ENCODE measurements at places on chromosomes 5 and 9.

- H3K27ac ChIP-seq = no peak overlapping the region
- no peak for DNase-seq
- no peaks in the 10 kb centered on the region for H3K36me3 ChIP-seq
- H3K27me3 ChIP-seq = no peaks in the 10 kb centered on the region
- H3K4me1 ChIP-seq = peaks cover 9% of the 10 kb centered on the region
Observed at GRCh38 chr9:127835991-127836516, 18.4 kb downstream of the ENG start.

- peaks cover 20% of the 10 kb centered on the region for H3K4me1 ChIP-seq
- DNase-seq = no peak
- no peaks in the 10 kb centered on the region for H3K27me3 ChIP-seq
- H3K4me3 ChIP-seq = no peak overlapping the region
- no peak overlapping the region for H3K27ac ChIP-seq
- H3K36me3 ChIP-seq = no peaks in the 10 kb centered on the region
Observed at GRCh38 chr5:139177809-139178588, 20.2 kb downstream of the SIL1 start.

DNA sequence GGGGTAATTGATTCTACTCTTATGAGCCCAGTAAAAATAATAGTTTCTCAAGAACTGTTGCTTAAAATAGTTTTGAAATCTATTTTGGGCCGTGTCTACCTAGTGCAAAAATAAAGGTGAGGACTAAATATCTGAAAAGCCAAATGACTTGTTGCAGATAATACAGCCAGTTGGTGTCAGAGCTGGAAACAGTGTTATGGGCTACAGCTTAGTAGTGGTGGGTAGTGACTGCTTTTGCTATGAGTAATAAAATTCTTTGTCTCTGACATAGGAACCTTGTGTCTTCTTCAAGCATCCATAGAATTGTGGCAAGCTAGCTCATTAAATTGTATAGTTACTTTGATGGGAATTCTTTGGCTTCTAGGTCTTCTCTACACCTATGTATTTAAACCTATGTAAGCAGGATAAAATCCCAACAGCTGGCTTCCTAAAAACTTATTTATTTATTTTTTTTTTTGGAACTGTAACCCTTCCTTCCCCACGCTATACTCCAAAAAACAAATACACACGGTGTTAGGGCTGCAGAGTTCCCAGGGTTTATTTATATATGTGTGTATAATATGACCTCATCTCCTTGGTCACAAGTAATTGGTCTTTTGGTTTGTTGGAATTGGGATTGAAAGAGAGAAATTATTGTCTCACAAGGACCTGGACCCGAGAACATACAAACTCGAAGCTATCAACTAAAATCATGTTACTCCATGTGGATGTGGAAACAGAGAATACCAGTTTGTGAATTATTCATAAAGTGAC lies 138.0 kb downstream of the NUDT12 start:
- no peaks in the 10 kb centered on the region for H3K36me3 ChIP-seq
- H3K4me3 ChIP-seq = no peak overlapping the region
- no peak overlapping the region for H3K27ac ChIP-seq
- DNase-seq = no peak
- no peaks in the 10 kb centered on the region for H3K4me1 ChIP-seq

DNA sequence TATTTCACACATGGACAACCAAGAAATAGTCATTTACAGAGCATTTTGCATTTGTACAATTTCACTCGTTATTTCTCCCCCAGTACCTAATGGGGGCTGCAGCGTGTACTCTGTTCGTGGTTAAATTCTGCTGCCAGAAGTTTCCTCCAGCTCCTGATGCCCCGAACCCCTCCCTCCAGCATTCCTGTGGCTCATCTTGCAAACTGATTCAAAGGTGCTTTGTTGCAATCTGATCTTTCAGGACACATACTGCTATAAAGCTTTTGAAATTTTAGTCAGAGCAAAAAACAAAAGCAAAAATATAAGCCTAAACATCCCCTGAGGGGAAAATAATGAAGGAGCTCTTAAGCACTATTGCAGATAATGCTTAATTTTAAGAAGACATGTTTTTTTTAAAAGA lies 27.7 kb downstream of the UBLCP1 start:
- no peak overlapping the region for H3K4me3 ChIP-seq
- peaks cover 6% of the 10 kb centered on the region for H3K4me1 ChIP-seq
- H3K36me3 ChIP-seq = peaks cover 6% of the 10 kb centered on the region
- no peak overlapping the region for H3K27ac ChIP-seq
- no peaks in the 10 kb centered on the region for H3K27me3 ChIP-seq

GRCh38 chr9:71886015-71886414 lies 25.0 kb downstream of the ABHD17B start:
- H3K27me3 ChIP-seq = no peaks in the 10 kb centered on the region
- DNase-seq = no peak
- H3K27ac ChIP-seq = no peak overlapping the region
- no peak overlapping the region for H3K4me3 ChIP-seq

- H3K4me3 ChIP-seq = no peak overlapping the region
- no peaks in the 10 kb centered on the region for H3K27me3 ChIP-seq
- peaks cover 37% of the 10 kb centered on the region for H3K4me1 ChIP-seq
- H3K36me3 ChIP-seq = no peaks in the 10 kb centered on the region
- peak; percentile 60 for DNase-seq
- H3K27ac ChIP-seq = no peak overlapping the region
Observed at GRCh38 chr5:146706321-146706972, 172.1 kb downstream of the PPP2R2B start.

GRCh38 chr5:137078171-137078665 lies 420.9 kb downstream of the SPOCK1 start:
- peak; percentile 79 for DNase-seq
- H3K4me3 ChIP-seq = no peak overlapping the region
- H3K27ac ChIP-seq = no peak overlapping the region
- peaks cover 4% of the 10 kb centered on the region for H3K4me1 ChIP-seq
- H3K36me3 ChIP-seq = no peaks in the 10 kb centered on the region
- H3K27me3 ChIP-seq = no peaks in the 10 kb centered on the region

GRCh38 chr5:73974871-73975360 lies 348.9 kb downstream of the ARHGEF28 start:
- DNase-seq = no peak
- H3K4me3 ChIP-seq = no peak overlapping the region
- no peaks in the 10 kb centered on the region for H3K27me3 ChIP-seq
- no peaks in the 10 kb centered on the region for H3K4me1 ChIP-seq

- H3K4me1 ChIP-seq = peaks cover 19% of the 10 kb centered on the region
- no peaks in the 10 kb centered on the region for H3K27me3 ChIP-seq
- H3K36me3 ChIP-seq = no peaks in the 10 kb centered on the region
- H3K27ac ChIP-seq = peak overlapping the region; percentile 61
- no peak for DNase-seq
Observed at GRCh38 chr9:16145196-16145950, 592.5 kb downstream of the CCDC171 start.

- H3K27me3 ChIP-seq = no peaks in the 10 kb centered on the region
- peaks cover 17% of the 10 kb centered on the region for H3K4me1 ChIP-seq
- peak overlapping the region; percentile 94 for H3K27ac ChIP-seq
Observed at GRCh38 chr5:56319526-56320181, 86.5 kb upstream of the ANKRD55 start.

GRCh38 chr9:132055756-132056155 lies 23.9 kb downstream of the MED27 start:
- H3K36me3 ChIP-seq = no peaks in the 10 kb centered on the region
- H3K27me3 ChIP-seq = no peaks in the 10 kb centered on the region
- no peak overlapping the region for H3K4me3 ChIP-seq
- no peak for DNase-seq
- no peak overlapping the region for H3K27ac ChIP-seq

GRCh38 chr9:19998823-19999455 lies 210.1 kb upstream of the SLC24A2 start:
- peaks cover 25% of the 10 kb centered on the region for H3K4me1 ChIP-seq
- H3K4me3 ChIP-seq = no peak overlapping the region
- no peaks in the 10 kb centered on the region for H3K36me3 ChIP-seq
- DNase-seq = no peak

GRCh38 chr9:115653171-115653606 lies 500.4 kb upstream of the PAPPA start:
- no peak overlapping the region for H3K4me3 ChIP-seq
- no peaks in the 10 kb centered on the region for H3K27me3 ChIP-seq
- no peak for DNase-seq
- no peaks in the 10 kb centered on the region for H3K36me3 ChIP-seq
- H3K4me1 ChIP-seq = peaks cover 3% of the 10 kb centered on the region

- H3K4me3 ChIP-seq = peak within 1 kb of the TSS; percentile 42
- H3K4me1 ChIP-seq = no peaks in the 10 kb centered on the region
- no peaks in the 10 kb centered on the region for H3K27me3 ChIP-seq
- H3K27ac ChIP-seq = no peak within 1 kb of the TSS
Observed at GRCh38 chr5:120463991-120464626, at the start of gene PRR16. PRR16 (plus strand) TSS chr5:120464300.

GRCh38 chr9:128438343-128439109 lies 17.3 kb upstream of the ODF2 start:
- H3K27me3 ChIP-seq = no peaks in the 10 kb centered on the region
- no peak overlapping the region for H3K27ac ChIP-seq
- H3K4me3 ChIP-seq = no peak overlapping the region
- no peaks in the 10 kb centered on the region for H3K4me1 ChIP-seq
- H3K36me3 ChIP-seq = no peaks in the 10 kb centered on the region

DNA sequence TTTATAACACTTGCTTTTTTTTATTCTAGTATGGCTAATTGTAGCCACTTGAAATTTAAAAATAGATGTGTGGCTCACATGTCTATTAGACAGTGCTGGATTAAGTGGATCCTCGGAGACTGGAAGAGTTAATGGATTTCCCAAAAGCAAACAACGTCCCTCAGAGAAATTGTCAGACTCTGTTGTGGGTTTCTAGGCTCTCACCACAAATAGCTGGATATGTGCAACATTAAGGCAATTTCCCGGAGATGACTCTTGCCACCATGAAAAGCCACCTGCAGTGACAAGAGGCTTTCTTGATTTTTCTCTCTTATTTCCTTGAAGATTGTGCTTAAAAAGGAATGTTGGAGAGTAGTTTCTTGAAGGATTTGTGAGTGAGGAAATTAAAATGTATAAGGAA lies 43.2 kb downstream of the TMEM167A start:
- no peaks in the 10 kb centered on the region for H3K27me3 ChIP-seq
- H3K27ac ChIP-seq = no peak overlapping the region
- DNase-seq = no peak
- no peaks in the 10 kb centered on the region for H3K36me3 ChIP-seq
- H3K4me1 ChIP-seq = no peaks in the 10 kb centered on the region

DNA sequence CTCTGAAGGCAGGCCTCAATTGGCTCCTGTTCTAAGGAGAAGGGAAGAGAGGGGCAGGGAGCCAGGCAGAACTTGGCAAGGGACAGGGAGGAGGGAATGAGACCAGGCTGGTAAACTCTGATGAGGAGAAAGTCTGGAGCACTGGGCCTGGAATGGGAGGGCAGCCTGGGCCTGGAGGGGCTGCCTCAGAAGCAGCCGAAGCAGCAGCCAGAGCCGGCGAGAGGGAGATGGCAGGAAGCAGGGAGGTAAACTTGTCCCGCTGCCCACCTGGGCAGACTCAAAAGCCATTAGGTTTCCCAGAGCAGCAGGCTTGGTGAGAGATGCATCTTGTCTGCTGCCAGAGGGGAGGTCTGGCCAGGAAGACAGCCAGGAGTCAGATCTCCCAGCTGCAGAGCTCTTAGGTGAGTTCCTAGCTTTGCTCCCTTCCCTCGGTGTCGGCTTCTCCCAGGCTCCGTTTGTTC lies 37.0 kb upstream of the CRB2 start:
- H3K4me1 ChIP-seq = no peaks in the 10 kb centered on the region
- H3K4me3 ChIP-seq = no peak overlapping the region
- H3K36me3 ChIP-seq = no peaks in the 10 kb centered on the region
- no peak overlapping the region for H3K27ac ChIP-seq
- DNase-seq = no peak

DNA sequence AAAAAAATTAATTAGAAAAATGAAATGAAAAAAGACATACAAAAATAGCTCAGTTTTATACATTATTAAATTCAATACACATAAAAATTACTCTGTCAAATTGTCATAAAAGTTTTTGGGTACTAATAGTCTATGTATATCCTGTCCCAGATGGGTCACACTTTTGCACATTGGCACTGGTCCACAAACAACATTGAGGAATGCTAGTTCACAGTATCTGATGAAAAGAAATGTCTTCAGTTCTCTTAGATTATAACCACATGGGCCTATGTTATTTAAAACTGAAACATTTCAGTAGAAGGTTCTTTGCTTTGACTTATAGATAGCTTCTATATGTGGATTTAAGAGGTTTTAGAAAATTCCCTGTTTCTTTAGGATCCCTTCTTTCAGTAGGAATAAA lies 39.8 kb downstream of the LNPEP start:
- H3K4me3 ChIP-seq = no peak overlapping the region
- no peaks in the 10 kb centered on the region for H3K4me1 ChIP-seq
- no peak for DNase-seq
- no peak overlapping the region for H3K27ac ChIP-seq

DNA sequence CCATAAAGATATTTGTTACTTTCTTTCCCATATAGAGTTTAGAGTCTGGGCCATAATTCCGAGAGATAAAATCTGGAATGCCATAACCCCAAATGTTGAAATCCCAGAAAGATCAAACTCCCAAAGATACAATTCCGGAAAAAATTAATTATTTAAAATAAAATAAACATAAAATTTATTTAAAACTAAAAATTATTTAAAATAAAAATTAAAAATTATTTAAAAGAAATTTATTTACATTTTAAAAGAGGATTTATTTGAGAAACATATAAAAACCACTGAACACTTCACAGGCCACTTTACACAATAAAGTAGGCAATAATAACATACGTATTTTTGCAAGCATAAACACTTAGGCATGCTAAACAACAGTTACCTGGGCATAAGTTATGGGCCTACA lies 57.9 kb downstream of the SHC3 start:
- no peak overlapping the region for H3K27ac ChIP-seq
- DNase-seq = no peak
- peaks cover 2% of the 10 kb centered on the region for H3K27me3 ChIP-seq

DNA sequence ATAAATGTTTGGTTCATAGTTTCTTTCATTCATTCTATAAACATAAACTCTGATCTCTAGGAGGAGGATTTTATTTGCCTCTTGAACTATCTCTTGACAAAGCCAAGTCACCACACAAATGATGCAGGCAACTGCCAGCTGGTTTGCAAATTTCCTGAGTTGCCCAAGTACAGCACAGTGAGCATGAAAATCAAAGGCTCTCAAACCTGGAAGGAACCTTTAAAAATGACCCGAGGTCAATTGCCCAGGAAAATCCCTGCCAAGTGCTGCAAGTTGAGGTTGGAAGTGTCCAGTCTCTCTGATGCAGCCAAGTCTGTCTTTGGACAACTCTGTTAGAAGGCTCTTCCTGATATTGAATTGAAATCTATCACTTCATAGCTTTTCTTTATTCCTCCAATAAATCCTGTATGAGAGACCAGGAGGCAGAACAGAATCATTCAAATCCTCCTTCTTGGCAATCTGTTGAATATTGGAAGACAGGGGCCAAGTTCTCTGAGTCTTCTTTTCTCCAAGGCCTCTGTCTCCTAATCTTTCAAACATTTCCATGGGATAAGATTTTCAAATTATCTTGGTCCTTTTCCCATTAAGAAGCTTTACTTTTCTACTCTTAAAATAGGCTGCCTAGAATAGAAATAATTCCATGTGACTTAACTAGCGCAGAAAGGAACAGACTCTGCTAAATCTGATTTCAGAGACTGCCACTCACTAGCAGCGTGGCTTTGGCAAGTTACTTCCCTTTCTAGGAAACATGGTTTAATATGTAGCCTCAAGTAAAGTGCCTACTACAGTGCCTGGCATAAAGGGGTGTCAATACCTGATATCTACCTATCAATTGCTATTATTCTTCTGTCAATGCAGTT lies 159.2 kb downstream of the SNX18 start:
- H3K4me1 ChIP-seq = peaks cover 2% of the 10 kb centered on the region
- DNase-seq = no peak
- H3K36me3 ChIP-seq = no peaks in the 10 kb centered on the region
- no peak overlapping the region for H3K27ac ChIP-seq
- peaks cover 3% of the 10 kb centered on the region for H3K27me3 ChIP-seq
